ENCODE measurements at places on chromosomes 6 and 20.

DNA sequence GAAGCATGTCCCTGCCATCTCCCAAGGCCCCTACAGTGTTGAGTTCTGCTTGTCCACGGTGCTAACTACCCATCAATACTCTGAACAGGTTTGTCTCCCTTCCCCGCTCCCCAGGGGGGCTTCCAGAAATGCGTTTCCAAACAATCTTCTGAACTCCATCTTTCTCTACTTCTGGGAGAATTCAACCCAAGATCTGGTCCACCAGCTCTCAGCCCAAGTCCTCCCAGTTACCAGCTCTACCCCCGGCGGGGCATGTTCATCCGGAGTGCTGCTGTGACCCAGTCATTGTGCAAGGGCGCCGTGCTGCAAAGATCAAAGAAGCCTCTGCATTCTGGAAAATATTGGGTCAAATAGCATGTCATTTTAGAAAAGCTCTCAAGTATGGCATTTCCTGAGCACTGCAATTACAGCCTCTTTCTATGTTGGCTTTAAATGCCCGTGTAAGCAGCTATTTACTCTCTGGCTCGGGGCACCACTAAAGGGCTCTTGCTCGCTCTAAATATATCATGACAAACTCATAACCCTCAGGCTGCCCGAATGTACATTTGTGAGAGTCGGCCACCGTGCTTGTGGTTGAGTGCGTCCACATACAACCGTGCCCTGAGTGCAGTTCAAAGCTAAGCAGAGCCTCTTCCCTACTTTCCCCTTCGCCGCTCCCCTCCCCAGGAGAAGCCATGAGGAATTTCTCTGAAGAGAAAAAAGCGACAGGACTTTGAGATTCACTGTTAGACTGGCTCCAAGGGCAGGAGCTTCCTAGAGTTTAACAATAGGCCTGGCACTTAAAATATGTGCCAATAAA is 71.6 kb downstream of the BANF2 start:
- no peak for DNase-seq

DNA sequence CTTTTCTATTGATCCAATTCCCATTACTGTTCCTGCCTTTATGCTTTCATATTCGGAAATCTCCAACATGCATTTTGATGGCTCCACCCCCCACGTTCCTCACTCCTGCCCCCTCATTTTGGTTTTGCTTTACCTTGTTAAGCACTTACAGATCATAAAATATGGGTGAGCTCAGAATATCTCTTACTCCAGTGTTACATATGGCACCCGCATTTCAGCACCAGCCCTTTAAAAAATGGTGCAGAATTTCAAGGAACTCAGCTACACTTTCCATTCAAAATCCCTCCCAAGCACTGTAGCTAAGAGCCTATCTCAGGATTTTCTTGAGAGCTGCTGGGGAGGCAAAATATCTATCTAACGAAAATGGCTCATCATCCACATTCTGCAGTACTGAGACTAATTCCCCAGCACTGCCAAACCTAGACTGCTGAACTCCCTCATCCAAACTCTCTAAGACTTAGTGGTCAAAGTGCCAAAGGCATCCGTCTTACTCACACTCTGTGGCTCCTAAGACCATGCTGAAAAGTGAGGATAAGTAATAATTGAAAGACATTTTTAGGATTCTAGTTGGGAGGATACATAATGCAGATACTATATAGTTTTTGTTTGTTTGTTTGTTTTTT is 7.8 kb downstream of the SGK1 start:
- DNase-seq, result no peak

GRCh38 chr6:40328386-40328985 is 258.7 kb downstream of the LRFN2 start:
- DNase-seq, result peak; percentile 47

GRCh38 chr6:166040292-166040691 is 127.4 kb downstream of the TBXT start:
- DNase-seq, result no peak

DNA sequence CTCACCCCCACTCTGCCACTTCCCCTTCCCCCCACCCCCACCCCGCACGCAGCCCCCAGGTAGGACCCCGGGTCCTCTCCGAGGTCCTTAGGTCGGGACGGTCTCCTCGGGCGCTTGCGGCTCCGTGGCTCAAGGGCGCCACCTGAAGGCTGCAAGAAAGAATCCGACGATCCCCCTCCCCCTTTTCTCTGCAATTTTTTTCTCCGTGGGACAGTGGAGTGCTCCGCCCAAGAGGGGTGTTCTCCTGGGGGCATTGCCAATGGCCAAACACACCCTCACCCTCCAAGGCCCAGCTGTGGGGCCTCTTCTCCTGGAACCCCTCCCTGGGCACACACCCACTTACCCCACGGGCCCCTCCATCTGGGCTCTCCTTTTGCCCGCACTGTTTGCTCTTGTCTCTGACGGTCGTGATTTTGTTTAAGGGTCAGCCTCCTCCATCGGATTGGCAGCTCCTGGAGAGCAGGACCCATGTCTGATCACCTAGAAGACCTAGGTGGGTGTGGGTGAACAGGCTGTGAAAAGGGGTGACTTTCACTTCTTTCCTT is 1.1 kb upstream of the TMEM74B start:
- DNase-seq, result peak; percentile 81

All from HEK293T (cell line).